Stimulated activated CD4-positive, alpha-beta T cell treated with anti-CD3 and anti-CD28 coated beads, TNF-alpha, amount 100 ng/mL, for 4 hours (primary cell): ENCODE measurements at places on chromosomes 7 and 10.

- DNase-seq, result no peak
Measured at GRCh38 chr10:50470345-50470744, 153.4 kb downstream of the SGMS1 start.

DNA sequence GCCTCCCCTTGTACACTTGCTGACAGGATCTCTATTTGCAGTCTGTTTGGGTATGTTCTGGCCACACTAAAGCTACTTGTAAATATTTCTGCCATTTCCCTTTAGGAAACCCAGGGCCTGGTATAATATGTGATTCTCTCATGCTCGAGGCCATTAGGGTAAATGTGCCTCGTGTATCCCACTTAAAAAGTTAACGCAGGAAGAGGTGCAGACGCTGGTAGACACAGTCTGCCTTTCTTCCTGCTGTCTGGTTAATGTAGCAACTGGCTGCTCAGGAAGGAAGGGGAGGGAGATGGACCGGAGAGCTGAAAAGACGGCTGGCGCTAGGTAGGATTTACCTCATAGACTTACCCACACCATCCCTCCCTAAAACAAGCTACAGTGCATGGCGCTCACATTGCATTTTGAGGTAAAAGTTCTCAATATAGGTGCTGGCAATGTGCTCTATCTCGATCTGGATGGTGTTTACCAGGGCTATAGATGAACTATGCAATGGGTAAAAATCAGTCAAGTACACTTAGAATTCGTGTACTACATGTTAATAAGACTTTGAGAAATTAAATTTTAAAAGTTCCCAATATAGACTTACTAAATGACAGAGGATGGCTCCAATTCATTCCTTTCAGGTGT lies 125.9 kb downstream of the JAZF1 start:
- no peak for DNase-seq

GRCh38 chr10:19200211-19200610 lies 151.6 kb downstream of the MALRD1 start:
- DNase-seq, result no peak

GRCh38 chr10:69800109-69800508 lies 1.6 kb upstream of the COL13A1 start:
- DNase-seq, result no peak

- DNase-seq, result no peak
Measured at GRCh38 chr10:68088740-68089139, 13.7 kb upstream of the HERC4 start.

- no peak for DNase-seq
Measured at GRCh38 chr7:155466814-155467733, 9.1 kb downstream of the EN2 start.

- no peak for DNase-seq
Measured at GRCh38 chr7:57404343-57404966, 45.5 kb upstream of the ZNF716 start.

GRCh38 chr7:149010451-149010850 lies 17.9 kb downstream of the PDIA4 start:
- no peak for DNase-seq

- no peak for DNase-seq
Measured at GRCh38 chr7:92466682-92467081, 11.1 kb downstream of the ERVW-1 start.

- DNase-seq, result no peak
Measured at GRCh38 chr10:79472951-79473350, 27.5 kb upstream of the ZCCHC24 start.
